ENCODE measurements at places on chromosomes 1 and 21.

DNA sequence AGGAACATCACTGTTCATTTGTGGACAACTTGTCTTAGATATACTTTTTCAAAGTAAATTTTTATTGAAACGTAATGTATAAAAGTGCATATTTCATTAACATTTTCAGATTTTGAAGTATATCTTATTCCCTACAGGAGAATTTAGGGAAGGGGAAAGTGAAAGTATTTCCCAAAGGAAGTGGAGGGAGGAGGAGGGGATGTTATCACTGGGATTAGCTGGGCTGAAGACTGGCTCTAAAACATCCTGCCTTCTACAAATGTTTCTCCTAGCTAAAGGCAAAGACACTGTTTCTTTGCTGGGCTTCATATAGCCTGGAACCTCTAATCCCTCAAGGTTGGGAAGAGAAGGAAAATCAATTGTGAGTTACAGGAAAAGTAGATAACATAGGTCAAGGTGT, 7.1 kb upstream of the ZNF697 start:
- DNase-seq: no peak

DNA sequence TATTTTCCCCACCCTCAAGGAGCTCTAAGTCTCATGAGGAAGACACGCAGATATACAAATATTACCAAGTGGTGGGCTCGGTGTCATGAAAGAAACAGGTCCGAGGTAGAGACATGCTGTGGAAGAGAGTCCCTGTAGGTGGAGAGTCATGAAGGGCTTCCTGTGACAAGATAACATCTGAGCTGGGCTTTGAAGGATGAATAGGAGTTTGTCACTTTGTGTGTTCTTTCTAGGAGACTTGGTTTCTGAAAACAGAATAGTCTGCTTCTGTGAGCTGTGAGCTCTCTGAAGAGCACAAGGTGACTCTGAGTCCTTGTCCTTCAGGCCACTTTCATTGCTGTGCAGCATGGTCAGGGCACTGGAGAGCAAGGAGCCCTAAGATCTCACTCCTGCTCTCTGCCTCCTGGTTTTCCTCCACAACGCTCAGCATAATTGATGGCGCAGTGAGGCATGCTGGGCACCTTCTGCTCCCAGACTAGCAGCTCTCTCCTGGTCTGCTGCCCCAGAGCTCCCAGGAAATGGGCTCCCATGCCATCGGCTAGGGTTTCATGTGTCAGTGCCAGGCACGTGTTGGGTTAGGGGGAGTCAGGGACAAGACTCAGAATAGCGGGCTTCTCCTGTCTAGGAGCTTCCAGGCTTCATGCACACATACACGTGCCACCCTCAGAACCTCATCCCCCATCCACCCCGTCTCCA, 209.9 kb upstream of the CSF3R start:
- DNase-seq: no peak

GRCh38 chr1:205199090-205199930, 12.2 kb downstream of the DSTYK start:
- DNase-seq: no peak

- no peak for DNase-seq
Observed at GRCh38 chr1:114428083-114428754, 82.8 kb downstream of the TRIM33 start.

- no peak for DNase-seq
Observed at GRCh38 chr1:227227761-227228160, 90.5 kb downstream of the CDC42BPA start.

- DNase-seq: no peak
Observed at GRCh38 chr1:8462371-8462892, 144.5 kb downstream of the SLC45A1 start.

Data from brain pericyte (primary cell).